ENCODE measurements at places on chromosomes 2 and 18.

DNA sequence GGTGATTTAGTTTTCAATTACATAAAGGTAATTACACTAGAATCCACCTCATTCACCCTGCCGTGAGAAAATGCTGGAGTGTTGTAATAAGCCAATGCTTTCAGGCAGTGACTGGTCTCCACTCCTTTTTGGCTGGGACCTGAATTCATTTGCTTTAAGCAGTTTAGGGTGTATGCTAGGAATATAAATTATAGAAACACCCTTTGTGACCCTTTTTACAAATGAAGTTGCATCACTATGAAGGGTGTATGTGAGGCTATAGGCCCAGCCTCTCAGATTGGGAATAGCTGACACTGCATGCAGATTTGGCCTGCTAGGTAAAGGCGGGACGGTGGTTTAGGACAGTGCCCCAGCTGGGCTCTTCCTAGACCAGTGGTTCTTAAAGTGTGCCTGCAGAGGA lies 50.8 kb upstream of the NFE2L2 start:
- DNase-seq = no peak

DNA sequence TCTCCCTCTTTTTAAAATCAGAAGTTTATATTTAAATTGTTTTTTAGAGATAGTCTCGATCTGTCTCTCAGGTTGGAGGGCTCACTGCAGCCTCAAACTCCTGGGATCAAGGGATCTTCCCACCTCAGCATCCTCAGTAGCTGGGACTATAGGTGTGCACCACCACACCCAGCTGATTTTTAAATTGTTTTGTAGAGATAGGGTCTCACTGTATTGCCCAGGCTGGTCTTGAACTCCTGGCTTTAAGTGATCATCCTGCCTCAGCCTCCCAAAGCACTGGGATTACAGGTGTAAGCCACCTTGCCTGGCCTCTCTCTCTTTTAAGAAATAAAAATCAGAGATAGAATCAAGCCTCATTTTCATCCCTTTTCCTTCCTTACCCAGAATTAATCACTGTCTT lies 22.1 kb downstream of the FAM171B start:
- DNase-seq = no peak

DNA sequence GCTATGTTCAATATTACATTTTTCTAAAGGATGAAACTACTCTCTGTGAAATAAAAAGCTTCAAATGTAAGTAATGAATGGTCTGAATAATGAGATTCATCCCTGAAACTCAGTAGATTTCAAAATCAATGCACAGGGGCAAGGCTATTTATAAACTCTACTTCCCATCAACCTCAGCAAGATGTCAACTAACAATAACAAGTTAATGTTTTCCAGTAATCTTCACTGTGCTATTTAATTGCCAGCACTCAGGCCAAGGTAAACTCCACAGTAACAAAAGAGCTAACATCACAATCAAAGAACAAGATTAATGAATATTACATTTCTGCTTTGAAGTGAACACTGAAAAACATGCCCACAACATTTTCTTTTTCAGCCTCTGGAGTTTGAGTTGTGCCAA lies 144.3 kb upstream of the ZFP36L2 start:
- no peak for DNase-seq

DNA sequence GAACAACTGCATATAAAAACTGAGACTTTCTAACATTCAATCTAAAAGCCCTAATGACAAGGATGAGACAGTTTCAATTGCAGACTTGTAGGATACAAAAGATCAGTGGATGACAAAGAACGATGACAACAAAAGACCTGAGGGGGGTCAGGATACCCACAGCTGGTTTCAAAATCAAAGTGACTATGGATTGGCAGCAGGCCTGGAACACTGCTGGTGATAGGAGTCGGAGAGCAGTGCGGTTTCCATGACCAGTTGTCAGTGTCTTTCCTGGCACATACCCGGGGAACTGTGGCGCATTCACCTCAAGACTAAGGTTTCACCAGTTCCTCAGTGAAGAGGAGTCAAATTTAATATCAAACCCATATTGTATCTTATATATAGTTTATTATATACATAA lies 42.0 kb downstream of the EHD3 start:
- DNase-seq = no peak

GRCh38 chr2:233060501-233060979 lies 398 bp downstream of the INPP5D start:
- DNase-seq = no peak

DNA sequence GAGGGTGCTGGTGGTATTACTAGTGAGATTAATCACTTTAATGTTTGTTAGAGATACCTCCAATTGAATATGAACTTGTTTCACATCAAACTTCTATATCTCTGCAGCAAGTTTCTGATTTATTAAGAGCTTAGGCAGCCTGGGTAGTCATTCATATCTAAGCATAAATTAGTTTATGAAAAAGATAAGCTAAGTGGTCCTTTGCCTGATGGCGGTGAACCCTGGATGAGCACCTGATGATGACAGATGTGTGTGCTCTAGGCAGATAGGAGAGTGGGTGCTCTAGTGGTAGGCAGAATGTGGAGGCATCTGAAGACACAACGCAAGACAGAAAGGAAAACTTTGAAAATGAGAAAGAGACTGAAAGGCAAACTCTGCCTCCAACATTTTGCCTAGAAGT lies 5.0 kb downstream of the FKBP7 start:
- DNase-seq = no peak

GRCh38 chr2:112751451-112752197 lies 12.8 kb downstream of the CKAP2L start:
- no peak for DNase-seq

GRCh38 chr2:201348758-201349157 lies 8.4 kb downstream of the FLACC1 start:
- DNase-seq = peak; percentile 70

- DNase-seq = no peak
These were observed 82.8 kb downstream of the QPCT start for GRCh38 chr2:37427241-37427640.
